ENCODE measurements at places on chromosomes 7 and 10.

GRCh38 chr7:25216837-25217236 is 11.4 kb downstream of the NPVF start:
- H3K27ac ChIP-seq, result no peak overlapping the region
- peaks cover 5% of the 10 kb centered on the region for H3K27me3 ChIP-seq
- H3K4me3 ChIP-seq, result no peak overlapping the region
- no peaks in the 10 kb centered on the region for H3K4me1 ChIP-seq
- no peaks in the 10 kb centered on the region for H3K36me3 ChIP-seq

GRCh38 chr7:143382126-143382790 is 1.1 kb downstream of the ZYX start:
- peaks cover 12% of the 10 kb centered on the region for H3K36me3 ChIP-seq

GRCh38 chr7:101536232-101536631 is 92.9 kb downstream of the MYL10 start:
- peaks cover 2% of the 10 kb centered on the region for H3K27me3 ChIP-seq
- no peak overlapping the region for H3K4me3 ChIP-seq
- no peak for DNase-seq
- peaks cover 2% of the 10 kb centered on the region for H3K4me1 ChIP-seq

DNA sequence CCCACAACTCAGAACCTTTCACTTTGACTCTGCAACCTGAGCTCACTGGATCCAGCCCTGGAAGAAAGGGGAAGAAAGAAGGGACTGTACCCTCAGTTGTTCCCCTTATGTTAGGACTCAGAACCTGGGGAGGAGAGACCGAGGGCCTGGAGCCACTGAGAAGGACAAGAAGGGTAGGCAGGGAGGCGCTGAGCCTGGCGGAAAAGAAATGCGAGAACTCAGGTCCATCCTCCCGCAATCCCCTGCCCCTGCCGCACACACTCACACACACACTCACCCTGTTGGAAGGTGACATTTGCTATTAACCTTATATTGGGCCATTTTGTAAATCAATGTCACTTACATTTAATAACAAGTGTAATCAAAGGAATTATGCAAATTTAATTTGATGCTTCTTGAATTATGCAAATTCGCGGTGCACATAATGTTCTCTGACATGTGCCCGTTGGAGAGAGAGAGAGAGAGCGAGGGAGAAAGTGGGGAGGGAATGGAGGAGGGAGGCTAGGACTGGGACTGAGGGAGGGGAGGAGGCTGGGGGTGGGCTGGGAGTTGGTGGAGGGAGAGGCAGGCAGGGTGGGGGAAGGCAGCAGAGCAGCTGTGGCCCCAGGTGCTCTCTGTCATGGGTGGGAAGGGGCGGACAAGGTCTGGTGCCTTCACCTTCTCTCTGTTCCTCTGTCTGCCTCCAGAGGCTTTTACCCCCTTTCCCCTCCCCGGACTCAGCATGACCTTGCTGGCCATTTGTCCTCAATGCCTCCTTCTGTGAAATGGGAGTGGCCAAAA is 99.6 kb upstream of the PAX2 start:
- no peak for DNase-seq
- H3K4me1 ChIP-seq, result peaks cover 10% of the 10 kb centered on the region
- peaks cover 3% of the 10 kb centered on the region for H3K36me3 ChIP-seq
- H3K4me3 ChIP-seq, result no peak overlapping the region
- H3K27me3 ChIP-seq, result peaks cover 17% of the 10 kb centered on the region
- no peak overlapping the region for H3K27ac ChIP-seq

- no peaks in the 10 kb centered on the region for H3K4me1 ChIP-seq
- peaks cover 9% of the 10 kb centered on the region for H3K27me3 ChIP-seq
- H3K27ac ChIP-seq, result no peak overlapping the region
- H3K4me3 ChIP-seq, result no peak overlapping the region
- H3K36me3 ChIP-seq, result peaks cover 13% of the 10 kb centered on the region
Measured at GRCh38 chr10:131556897-131557495, 245.5 kb upstream of the TCERG1L start.

DNA sequence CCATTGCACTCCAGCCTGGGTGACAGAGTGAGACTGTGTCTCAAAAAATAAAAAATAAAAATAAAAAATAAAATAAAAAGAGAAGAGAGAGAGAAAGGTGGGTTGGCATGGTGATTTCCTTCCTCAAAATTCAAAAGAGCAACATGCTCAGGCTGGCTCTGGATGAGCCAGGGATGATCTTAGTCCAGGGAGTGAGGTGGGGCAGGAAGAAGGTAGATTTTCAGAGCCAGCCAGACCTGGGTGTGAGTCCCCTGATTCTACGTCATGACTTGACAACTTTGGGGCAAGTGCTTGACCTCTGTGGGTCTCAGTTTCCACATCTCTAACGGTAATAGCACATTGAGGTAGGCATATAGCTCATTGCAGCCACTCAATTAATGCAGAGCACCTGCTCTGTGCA is 109.4 kb upstream of the CTBP2 start:
- no peaks in the 10 kb centered on the region for H3K4me1 ChIP-seq
- H3K36me3 ChIP-seq, result no peaks in the 10 kb centered on the region
- H3K27me3 ChIP-seq, result peaks cover 12% of the 10 kb centered on the region
- DNase-seq, result no peak
- no peak overlapping the region for H3K27ac ChIP-seq

- H3K27ac ChIP-seq, result no peak overlapping the region
- H3K4me1 ChIP-seq, result peaks cover 6% of the 10 kb centered on the region
Measured at GRCh38 chr10:36324831-36325230, 682.7 kb upstream of the FZD8 start.

DNA sequence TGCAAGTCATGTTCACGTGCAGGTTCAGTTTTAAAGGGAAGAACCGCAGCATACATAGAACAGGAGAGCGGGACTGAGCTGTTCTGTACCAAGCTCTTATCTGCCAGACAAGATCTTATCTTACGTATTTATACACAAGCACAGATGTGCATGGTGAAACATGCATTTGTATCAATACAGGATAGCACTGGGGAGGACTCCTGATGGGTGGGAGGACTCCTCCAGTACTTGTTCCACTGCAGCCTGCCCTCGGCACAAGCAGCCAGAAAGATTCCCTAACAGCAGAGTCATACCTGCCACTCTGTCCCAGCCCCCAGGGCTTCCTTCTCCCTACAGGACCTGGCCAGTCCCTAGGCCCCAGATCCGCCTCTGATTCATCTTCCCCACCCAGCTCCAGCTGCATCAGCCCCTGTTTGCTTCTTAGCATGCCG is 13.2 kb upstream of the PRKCQ start:
- peaks cover 3% of the 10 kb centered on the region for H3K4me1 ChIP-seq
- H3K36me3 ChIP-seq, result peaks cover 13% of the 10 kb centered on the region
- no peak overlapping the region for H3K27ac ChIP-seq
- no peak for DNase-seq

- no peaks in the 10 kb centered on the region for H3K4me1 ChIP-seq
- DNase-seq, result no peak
- H3K27ac ChIP-seq, result no peak overlapping the region
- no peaks in the 10 kb centered on the region for H3K36me3 ChIP-seq
- H3K4me3 ChIP-seq, result no peak overlapping the region
- H3K27me3 ChIP-seq, result peaks cover 3% of the 10 kb centered on the region
Measured at GRCh38 chr10:105615715-105616365, 974.8 kb downstream of the SORCS3 start.

DNA sequence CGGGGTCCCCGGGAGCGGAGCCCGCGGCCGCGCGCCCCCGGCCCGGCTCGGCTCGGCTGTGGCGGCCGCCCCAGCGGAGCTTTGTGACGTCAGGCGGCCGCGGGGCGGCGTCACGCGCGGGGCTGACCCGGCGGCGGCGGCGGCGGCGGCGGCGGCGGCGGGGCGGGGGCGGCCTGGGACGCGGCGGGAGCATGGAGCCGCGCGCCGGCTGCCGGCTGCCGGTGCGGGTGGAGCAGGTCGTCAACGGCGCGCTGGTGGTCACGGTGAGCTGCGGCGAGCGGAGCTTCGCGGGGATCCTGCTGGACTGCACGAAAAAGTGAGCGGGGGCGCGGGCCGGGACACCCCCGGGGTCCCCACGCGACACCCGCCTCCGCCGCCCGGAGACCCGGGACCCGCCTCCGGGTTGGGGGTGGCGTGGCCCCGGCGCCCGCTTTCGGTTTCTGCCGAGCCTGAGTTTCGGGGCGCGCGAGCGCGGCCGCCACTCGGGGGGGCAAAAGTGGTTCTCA is at the start of gene PWWP2B:
TSS of gene PWWP2B (plus strand) at position 165 of the 506 bp plus-strand sequence. CDS start at position 192, 27 bp downstream.
- H3K4me3 ChIP-seq, result peak within 1 kb of the TSS; percentile 84
- peaks cover 6% of the 10 kb centered on the region for H3K4me1 ChIP-seq
- peaks cover 6% of the 10 kb centered on the region for H3K36me3 ChIP-seq
- DNase-seq, result peak; percentile 50

GRCh38 chr7:151512353-151512752 is 7.3 kb downstream of the RHEB start:
- no peak overlapping the region for H3K4me3 ChIP-seq
- H3K27ac ChIP-seq, result peak overlapping the region; percentile 33
- H3K36me3 ChIP-seq, result peaks cover 8% of the 10 kb centered on the region
- DNase-seq, result no peak
- H3K4me1 ChIP-seq, result peaks cover 42% of the 10 kb centered on the region
- peaks cover 4% of the 10 kb centered on the region for H3K27me3 ChIP-seq

- DNase-seq, result no peak
- H3K27me3 ChIP-seq, result peaks cover 3% of the 10 kb centered on the region
- H3K36me3 ChIP-seq, result no peaks in the 10 kb centered on the region
Measured at GRCh38 chr7:80463272-80463920, 48.5 kb downstream of the GNAT3 start.

DNA sequence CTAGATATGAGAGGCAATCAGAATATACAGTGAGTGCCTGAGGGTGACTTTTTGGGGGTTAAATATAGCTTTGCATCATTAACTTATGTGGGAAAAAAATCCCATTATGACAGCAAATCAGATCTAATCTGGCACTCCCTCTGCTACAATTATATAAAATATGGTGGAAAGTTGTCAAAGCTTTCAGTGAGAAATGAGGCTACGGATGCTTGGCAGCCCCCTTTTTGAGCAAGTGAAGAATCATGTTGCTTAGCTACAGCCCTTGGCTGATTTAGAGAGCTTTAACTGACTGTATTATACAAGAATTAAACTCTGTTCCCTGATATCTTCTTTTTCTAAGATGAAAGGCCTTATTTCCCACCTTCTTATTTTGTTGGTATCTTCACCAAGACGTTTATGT is 57.4 kb downstream of the GPR158 start:
- H3K4me3 ChIP-seq, result no peak overlapping the region
- no peaks in the 10 kb centered on the region for H3K36me3 ChIP-seq
- DNase-seq, result no peak
- no peaks in the 10 kb centered on the region for H3K4me1 ChIP-seq
- H3K27me3 ChIP-seq, result no peaks in the 10 kb centered on the region
